Heart right ventricle (tissue), 16 donors: ENCODE measurements at places on chromosomes 1 and 21. TPM values are rescaled to one million over a fixed set of nuclear protein-coding genes. Genes with fewer than 3 reads are reported as not detected.

GRCh38 chr1:99315305-99315704 is 51.0 kb downstream of the PLPPR4 start:
- no peak for DNase-seq

The CCDC181 gene
- 1.0 TPM for polyA plus RNA-seq

DNA sequence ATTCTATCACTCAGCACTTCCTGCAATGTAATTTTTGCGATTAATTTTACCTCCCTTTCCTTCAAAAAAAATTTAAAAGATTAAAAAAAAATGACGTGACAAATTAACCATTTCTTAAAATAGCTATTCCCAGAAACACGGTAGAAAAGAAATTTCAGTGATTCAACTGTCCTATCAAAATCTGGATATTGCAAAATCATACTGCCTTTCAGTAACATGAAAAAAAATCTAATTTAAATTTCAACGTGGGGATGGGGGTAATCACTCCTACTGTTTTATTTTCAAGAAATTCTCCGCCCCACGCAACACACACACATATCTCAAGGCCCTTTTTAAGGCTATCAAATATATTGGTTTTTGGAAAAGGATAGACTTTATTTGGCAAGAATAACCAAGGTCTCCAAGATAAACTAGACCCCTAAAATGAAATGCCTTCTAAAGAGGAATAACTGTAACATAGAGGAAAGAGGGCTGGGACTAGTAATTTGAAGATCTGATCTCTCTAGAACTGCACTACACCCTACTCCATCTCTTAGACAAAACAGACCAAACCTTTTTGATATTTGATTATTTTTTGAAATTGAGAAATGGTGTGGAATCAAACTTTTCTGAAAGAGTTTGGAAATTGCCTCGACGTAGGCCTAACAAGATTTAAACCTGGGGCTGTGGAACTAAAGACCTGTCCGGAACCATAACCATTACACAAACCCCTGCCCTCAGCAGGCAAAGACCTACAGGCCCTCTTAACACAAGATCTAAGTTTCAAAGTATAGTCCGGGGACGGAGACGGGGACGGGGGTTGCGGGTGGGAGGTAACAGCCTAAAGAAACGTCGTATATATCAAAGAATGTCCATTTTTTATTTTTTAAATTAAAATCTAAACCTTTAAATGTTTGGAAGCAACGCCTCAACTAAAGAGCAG is 941 bp downstream of the ARNT start:
- no peak for DNase-seq

DNA sequence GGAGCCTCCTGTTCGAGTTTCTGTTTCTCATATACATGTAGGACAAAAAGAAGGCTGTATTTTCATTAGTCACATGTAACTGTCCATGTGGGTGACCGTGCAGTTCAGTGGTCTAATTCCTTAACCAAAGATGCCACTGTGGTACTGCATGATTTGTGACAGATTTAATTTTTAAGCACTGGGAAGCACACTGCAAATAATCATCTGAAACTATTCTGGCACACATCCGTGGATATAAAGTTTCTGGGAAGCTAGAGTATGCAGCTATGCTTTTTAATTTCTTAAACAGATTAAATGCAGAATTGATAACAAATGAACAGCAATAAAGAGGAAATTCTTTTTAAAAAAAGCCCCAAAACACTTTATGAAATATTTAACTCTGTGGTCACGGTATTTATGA is 254.8 kb downstream of the LMO4 start:
- DNase-seq, result no peak

GRCh38 chr1:171286032-171286705 is 27.8 kb upstream of the FMO4 start:
- no peak for DNase-seq

- no peak for DNase-seq
These were observed 32.9 kb downstream of the PBX1 start for GRCh38 chr1:164591858-164592257.

DNA sequence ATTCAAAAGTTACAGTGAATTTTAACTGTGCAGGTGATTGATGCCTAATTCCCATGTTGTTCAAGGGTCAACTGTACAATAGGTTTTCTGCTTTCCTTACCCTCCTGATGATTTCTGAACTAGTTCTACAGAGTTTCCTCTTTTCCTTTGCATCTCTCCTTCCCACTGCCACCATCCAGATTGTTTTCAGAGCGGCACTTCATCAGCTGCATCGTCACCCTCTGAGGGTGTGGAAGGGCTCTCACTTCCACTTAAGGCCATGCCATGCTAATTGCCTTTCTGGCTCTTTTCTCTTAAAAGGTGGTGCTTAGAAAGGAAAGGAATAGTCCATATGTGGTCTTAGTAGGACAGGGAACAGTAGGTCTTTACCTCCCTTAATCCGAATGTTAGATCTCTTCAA is 39.1 kb downstream of the DISC1 start:
- DNase-seq, result no peak

The AMY1C gene
- not detected for polyA plus RNA-seq

The TRABD2B gene
- 0.83 TPM for polyA plus RNA-seq

GRCh38 chr1:62588000-62588399 is 9.3 kb upstream of the ANGPTL3 start:
- no peak for DNase-seq

The MEX3A gene
- polyA plus RNA-seq, result 0.29 TPM

- no peak for DNase-seq
These were observed 111.7 kb downstream of the LACTBL1 start for GRCh38 chr1:22860883-22861385.

DNA sequence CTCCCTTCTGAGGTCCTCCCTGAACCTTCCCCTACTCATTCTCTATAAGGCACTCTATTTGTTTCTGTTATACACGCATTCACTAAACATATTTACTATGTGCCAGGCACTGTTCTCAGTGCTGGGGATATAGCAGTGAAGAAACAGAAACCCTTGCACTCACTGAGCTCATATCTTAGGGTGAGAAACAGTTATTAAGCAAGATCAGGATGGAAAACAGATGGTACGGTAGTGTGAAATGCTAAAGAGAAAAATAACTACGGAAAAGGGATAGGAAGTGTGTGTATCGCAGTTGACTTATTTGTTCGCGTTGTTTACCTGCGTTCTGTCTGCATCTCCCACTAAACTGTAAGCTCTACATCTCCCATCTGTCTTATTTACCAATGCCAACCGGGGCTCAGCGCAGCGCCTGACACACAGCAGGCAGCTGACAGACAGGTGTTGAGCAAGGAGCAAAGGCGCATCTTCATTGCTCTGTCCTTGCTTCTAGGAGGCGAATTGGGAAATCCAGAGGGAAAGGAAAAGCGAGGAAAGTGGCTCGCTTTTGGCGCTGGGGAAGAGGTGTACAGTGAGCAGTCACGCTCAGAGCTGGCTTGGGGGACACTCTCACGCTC is 572 bp downstream of the CYB5RL start:
- no peak for DNase-seq

DNA sequence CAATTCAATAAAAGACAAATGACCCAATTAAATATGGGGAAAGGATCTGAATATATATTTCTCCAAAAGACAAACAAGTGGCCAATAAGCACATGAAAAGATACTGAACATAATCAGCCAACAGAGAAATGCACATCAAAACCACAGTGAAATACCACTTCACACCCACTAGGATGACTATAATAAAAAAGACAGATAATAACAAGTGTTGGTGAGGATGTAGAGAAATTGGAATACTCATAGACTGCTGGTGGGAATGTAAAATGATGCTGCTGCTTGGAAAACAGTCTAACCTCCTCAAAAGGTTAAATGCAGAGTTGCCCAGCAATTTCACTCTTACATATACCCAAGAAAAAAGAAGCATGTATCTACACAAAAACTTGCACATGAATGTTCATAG is 48.9 kb downstream of the PIK3R3 start:
- no peak for DNase-seq

The PAPPA2 gene
- polyA plus RNA-seq, result 0.09 TPM

The OVAAL gene
- polyA plus RNA-seq, result 7.3 TPM

The GPR37L1 gene
- not detected for polyA plus RNA-seq

DNA sequence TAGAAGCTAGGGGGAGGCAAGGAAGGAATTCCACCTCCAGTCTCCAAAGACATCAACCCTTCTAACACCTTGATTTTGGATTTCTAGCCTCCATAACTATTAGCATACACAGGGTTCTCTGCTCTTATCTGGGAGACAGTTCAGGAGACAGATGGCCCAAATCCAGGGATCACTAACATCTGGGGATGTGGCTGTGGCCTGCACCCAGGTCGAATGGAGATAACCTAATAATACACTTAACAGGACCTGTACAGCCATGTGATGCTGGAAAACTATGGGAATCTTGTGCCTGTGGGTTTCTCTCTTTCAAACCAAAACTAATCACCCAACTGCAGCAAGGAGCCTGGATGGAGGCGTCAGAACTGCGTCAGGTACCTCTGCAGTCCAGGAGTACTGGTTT is 47.6 kb downstream of the KIAA0319L start:
- no peak for DNase-seq
